ENCODE measurements at places on chromosomes 11 and 22.
A peak's percentile ranks its signal among the peaks of the same experiment; 100 is the strongest.

DNA sequence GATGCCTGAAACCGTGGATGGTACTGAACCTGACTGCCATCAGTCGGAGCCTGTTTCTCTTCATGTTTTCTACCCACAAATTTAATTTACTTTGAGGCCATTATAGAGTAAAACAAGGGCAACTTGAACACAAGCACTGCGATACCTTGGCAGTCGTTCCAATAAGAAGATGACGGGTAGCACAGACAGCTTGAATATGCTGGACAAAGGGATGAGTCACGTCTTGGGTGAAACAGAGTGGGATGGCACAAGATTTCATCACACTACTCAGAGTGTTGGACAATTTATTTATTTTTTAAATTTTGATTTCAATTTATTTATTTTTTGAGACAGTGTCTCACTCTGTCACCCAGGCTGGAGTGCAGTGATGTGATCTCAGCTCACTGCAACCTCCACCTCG, 5.7 kb downstream of the DIXDC1 start:
- DNase-seq, result no peak

- DNase-seq, result peak; percentile 61
These were observed 712 bp upstream of the SLC2A11 start for GRCh38 chr22:23856721-23857605.

GRCh38 chr11:42315267-42315666, 855.8 kb upstream of the LRRC4C start:
- no peak for DNase-seq

- DNase-seq, result no peak
These were observed 226.9 kb downstream of the MN1 start for GRCh38 chr22:27574651-27575050.

GRCh38 chr22:42885446-42885845, 28.4 kb upstream of the ARFGAP3 start:
- DNase-seq, result no peak

GRCh38 chr22:40212121-40212520, 34.4 kb downstream of the TNRC6B start:
- DNase-seq, result no peak

GRCh38 chr22:50726643-50727340, 11.2 kb upstream of the ACR start:
- DNase-seq, result no peak

DNA sequence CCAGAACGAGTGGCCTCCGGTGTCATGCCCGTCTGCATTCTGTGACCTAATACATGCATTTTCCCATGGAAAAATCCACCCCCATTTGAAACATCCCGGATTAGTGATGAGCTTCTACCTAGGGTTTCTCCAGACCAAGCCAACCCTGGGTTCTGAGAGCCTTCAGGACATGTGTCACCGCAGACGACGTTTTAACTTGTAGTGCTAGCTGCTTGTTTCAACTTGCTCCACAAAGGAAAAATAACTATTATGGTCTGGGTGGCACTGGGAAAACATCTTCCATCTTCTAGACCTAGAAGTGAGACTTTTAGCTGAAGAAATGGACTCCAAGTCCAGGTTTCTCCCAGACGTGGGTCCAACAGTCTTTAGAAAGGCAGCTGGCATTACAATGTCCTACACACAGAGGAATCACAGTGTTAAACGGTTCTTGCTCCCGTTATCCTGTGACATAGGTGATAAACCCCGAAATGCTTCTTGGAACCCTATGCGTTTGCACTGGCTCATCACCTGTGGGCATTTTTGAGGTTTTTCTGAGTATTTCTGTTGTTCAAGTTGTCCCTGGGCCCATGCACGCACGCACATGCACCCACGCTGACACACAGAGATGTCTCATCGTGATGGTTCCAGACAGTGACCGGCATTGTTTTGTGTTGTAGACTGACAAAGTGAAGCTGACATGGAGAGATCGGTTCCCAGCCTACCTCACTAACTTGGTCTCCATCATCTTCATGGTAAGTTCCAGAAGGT, 46.6 kb upstream of the FADD start:
- no peak for DNase-seq

DNA sequence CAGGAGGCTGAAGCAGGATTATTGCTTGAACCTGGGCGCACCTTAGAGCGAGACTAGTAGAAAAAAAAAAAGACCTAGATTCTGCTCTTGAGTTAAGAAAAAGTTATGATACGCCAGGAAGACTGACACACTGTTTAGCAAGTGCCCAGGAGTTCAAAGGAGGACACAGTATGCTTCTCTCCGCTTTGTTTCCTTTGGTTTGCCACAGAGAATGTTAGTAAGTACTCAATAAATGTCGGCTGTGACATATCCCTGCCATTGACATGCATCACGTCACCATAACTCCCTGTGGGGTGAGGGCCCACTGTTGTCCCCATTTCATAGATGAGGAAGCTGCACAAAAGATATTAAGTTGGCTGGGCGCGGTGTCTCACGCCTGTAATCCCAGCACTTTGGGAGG, 7.1 kb downstream of the SPTBN2 start:
- no peak for DNase-seq

GRCh38 chr11:65851083-65851579, 6.8 kb downstream of the CFL1 start:
- no peak for DNase-seq

- no peak for DNase-seq
These were observed 7.0 kb upstream of the RRM1 start for GRCh38 chr11:4087551-4087950.

DNA sequence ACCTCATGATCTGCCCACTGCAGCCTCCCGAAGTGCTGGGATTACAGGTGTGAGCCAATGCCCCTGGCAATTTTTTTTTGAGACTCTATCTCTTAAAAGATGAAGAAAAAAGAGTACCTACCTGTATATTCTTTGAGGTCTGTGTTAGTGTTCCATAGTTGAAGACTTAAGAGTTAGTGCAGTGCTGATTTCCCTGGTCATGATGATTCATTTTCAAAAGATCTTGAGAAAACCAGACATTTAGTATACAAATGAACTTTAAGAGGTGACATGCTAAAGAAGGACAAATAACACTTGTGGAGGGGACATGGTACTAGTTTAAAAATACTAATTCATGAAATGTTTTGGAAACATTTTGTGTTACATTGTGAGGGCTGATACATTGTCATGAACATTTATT, 17.7 kb downstream of the CBL start:
- DNase-seq, result no peak

DNA sequence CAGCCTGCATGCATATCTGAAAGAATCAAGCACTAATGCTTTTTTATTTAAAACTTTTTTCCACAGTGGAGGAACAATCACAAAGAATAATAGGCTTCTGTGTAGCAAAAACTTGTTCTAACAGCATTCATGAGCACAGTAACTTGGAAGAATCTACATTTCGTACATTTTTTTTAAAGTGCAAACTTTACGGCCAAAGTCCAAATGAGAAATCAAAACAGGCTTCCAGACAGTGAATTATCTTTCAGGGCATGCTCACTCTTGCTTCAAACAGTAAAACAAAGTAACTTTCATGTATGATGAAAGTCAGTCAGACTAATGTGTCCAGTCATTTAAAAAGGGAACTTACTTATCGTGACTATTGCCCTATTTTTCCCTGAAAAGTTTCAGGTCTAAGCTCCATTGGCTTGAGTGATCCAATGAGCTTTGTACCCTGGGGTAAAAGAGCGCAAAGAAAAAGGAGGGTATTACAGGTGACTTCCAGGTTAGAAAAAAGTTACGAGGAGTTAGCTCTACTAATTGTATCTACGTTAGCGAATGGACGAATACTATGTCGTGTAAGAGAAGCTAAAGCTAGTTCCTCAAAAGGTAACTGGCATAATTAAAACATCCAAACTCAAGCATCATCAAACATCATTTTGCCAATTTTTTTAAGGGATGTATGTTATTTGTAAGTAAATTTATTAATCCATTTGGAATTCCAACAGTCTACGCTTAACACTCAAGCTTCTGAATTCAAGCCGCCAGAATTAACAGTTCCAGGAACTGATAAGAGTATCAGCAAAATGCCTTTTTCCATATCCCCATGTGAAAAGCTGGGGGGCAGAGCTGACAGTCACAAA, 1.7 kb downstream of the PICALM start:
- DNase-seq, result no peak

DNA sequence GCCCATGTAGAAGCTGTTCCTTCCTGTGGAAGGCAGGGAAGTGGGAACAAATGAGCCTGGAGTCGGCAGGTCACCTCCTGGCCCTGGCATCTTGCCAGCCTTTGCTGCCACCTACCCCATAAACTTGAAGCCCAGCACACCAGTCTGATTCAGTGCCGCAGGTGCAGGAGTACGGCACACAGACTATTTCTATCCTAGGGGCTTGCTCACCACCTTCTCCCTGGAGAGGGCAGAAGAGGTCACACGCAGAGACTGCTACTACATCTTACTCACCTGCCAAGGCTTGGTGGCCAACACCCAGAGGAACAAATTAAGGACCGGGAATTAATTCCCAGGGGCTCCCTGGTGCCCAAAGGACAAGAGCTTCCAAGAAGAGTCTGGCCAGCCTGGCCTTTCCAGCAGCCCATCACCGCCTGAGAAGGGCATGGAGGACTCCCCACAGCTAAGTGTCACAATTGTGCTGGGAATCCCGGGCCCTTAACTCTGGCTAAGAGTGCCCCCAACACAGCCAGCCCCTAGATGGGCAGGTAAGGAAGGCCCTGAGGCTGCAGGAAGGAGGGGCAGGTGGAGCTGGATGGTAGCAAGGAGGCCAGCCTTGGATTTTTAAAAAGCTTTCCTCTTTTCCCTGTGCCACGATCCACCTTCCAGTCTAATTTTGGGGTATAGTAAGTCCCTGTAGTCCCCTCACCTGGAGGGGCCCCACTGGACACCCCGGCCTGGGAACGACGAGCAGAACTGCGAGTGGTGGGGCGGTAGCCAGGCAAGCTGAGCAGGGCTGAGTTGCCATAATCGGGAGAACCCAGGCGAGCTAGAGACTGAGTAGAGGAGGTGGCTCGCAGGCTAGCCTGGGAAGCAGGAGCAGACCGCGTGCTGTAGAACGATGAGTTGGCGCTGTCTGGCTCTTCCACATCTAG, 6.9 kb downstream of the IL18BP start:
- DNase-seq, result no peak

DNA sequence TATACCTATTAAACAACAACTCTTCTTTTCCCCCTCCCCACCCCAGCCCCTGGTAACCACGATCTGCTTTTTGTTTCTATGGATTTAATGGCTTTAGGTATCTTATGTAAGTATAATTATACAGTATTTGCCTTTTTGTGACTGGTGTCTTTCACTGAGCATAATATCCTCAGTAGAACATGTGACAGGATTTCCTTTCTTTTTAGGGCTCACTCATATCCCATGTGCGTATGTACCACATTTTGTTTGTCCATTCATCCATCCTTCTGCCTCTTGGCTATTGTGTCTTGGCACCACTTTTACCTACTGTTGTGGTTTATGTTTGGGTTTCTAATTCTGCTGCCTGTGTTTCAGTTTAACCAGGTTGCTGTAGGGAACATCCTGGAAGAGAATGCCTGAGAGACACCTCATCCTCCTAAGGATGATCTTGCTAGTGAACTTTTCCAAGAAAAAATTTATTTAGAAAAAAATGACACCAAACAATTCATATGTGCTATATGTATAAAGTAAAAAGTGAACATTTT, 77.6 kb upstream of the SESN3 start:
- no peak for DNase-seq

- DNase-seq, result no peak
These were observed 26.4 kb downstream of the MB start for GRCh38 chr22:35590634-35591295.

GRCh38 chr11:85918910-85919794, 64.0 kb downstream of the CCDC83 start:
- no peak for DNase-seq

DNA sequence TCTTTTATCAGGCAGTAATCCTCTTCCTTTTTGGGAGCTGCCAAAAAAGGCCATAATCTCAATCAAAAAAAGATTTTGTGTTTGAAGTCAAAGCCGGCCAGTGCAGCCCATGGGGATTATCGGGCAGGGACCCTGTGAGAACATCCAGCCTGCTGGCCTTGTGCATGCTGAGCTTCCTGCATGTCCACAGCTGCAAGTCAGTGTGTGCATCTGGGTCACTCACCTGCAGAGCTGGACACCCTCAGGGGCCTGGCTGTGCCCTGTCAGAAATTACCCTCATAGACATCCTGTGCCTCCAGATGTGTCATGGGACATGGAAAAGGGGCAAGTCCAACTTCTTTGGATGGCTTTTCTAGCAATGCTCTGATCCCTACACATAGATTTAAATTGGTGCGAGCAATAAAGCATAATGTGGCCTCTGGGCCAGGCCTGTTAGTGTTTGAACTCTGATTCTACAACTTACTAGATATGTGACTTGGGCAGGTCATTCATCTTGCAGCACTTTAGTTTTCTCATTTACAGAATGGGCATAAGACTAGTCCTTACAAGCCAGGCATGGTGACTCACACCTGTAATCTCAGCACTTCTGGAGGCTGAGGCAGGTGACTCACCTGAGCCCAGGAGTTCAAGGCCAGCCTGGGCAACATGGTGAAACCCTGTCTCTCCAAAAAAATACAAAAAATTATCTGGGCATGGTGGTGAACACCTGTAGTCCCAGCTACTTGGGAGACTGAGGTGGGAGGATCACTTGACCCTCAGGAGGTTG, 81.6 kb upstream of the LARGE1 start:
- DNase-seq, result no peak

DNA sequence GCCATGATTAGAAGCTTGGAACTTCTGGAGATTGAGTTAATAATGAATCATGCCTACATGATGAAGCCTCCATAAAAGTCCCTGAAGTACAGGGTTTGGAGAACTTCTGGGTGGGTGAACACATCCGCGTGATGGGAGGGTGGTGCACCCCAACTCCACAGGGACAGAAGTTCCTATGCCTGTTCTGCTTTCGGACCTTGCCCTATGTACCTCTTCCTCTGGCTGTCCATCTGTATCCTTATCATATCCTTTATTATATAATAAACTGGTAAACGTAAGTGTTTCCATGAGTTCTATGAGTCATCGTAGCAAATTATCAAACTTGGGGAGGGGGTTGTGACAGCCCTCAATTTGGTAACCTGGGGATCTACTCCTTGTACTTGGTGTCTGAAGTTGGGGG, 60.2 kb downstream of the ADM start:
- DNase-seq, result no peak

- DNase-seq, result no peak
These were observed 16.0 kb upstream of the CCDC90B start for GRCh38 chr11:83302151-83302550.

DNA sequence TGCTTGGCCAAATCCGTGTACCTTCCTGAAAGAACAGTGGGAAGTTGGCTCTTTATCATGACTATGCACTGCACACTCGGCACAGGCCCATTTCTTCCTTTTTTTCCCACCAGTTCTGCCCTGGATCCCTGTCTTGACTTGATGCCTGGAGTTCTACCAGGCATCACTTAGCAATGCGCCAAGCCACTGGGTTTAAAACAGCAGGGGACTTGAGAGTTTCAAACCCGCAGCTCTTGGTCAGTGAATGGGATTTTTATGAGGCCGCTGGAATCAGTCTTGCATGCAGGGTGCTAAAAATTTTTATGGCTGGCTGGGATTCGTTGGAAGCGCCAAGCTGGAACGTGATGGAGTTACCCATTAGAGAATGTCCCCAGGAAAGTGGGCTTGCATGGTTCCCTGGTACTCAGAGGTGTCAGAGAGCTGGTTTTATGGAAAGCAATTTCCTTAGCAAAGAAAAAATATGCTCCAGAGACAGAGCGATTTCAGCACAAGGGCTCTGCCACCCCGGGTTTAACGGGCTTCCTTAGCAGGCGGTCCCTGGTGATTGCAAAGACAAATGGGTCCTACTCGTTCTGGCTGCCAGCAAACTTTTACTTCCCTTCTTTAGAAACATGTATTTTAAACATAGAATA, 432.9 kb downstream of the TENM4 start:
- peak; percentile 8 for DNase-seq

Data from nephron progenitor cell (in vitro differentiated cells).